NCI-H345 (cell line): ENCODE measurements at places on chromosomes 13 and 19.

DNA sequence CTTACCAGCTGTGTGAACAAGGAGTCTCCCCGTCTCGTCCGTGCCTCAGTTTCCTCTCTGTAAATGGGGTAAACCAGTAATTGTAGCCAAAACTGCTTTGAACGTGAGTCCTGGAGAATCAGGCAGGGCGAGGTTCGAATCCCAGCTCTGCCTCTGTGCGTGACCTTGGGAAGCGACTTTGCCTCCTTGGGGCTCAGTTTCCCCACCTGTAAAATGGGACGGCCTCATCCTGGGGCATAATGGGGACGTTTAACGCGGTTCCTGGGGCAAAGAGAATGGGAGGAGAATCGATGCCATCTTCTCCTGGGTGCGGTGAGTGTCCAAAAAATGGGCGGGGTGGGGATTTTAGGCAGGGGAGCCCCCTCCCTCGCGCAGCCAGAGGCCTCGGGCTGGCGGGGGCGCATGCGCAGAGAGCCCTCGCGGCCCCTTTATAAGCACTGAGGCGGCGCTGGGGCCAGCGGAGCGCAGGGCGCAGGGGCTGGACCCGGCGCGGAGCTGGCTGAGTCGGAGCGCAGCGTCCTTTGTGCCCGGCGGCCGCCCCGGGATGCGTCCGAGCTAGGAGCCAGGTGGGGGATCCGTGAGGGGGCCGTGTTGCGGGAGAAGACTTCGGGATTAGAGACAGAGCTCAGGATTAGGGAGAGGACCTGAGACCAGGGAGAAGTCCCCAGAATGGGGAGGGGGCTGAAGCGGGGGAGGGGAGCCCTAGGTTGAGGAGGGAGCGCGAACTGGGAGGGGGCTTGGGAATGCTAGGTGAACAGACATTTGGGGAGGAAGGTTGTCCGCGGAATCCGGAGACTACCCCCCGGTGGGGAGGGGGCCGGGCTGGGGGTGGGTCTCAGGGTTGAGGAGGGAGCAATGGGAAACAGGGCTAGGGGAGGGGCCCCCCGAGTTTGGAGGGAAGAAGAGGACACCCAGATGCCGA, at the start of gene NCAN:
TSS of gene NCAN (plus strand) at position 460 of the 922 bp plus-strand sequence. CDS start 4,996 bp downstream, outside the sequence.
- DNase-seq = no peak

- DNase-seq = no peak
Observed at GRCh38 chr13:96898646-96899254, 95.5 kb downstream of the OXGR1 start.

DNA sequence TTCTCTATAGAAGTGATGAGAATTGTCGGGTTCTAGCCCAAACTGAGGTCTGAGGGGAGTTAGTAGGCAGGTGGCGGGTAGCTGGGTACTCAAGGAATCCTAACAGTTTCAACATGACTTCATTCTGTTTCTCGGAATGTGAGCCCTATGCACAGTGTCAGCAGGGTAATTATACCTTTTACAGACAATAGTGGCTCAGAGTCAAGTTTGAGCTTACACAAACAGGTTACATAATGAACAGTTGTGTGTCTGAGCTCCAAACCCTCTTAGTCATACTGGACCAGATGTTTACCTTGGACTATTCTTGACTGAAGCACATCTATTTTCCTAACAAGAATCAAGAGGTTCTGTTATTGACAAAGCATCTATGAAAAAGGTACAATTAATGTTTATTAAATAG, 1066.7 kb upstream of the PCDH20 start:
- peak; percentile 30 for DNase-seq

GRCh38 chr13:107811233-107812013, 403.9 kb downstream of the LIG4 start:
- DNase-seq = no peak

DNA sequence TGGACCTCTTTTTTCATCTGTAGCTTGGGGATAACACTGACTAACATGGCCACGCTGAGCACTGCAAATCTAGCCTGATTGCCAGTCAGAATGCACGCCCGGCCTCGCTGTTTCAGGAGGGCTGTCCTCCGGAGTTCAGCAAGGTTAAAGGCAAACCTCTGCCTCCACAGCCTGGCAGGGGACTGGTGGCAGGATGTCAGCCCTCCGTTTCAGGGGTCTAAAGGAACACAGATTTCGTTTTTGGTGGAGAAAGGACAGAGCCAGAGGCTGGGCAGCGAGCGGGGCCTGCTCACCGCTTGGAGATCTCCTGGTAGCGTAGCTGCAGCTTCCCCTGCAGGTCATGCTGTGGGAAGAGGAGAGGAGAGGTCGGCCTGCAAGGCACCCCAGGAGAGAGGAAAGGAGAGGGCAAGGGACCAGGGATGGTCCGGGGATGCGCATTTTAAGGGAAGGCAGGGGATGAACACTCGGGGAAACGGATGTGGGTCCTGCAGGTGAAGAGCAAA, 560 bp downstream of the NDUFA7 start:
- DNase-seq = no peak

- DNase-seq = no peak
Observed at GRCh38 chr19:56341948-56342347, 27.3 kb upstream of the ZSCAN5A start.

DNA sequence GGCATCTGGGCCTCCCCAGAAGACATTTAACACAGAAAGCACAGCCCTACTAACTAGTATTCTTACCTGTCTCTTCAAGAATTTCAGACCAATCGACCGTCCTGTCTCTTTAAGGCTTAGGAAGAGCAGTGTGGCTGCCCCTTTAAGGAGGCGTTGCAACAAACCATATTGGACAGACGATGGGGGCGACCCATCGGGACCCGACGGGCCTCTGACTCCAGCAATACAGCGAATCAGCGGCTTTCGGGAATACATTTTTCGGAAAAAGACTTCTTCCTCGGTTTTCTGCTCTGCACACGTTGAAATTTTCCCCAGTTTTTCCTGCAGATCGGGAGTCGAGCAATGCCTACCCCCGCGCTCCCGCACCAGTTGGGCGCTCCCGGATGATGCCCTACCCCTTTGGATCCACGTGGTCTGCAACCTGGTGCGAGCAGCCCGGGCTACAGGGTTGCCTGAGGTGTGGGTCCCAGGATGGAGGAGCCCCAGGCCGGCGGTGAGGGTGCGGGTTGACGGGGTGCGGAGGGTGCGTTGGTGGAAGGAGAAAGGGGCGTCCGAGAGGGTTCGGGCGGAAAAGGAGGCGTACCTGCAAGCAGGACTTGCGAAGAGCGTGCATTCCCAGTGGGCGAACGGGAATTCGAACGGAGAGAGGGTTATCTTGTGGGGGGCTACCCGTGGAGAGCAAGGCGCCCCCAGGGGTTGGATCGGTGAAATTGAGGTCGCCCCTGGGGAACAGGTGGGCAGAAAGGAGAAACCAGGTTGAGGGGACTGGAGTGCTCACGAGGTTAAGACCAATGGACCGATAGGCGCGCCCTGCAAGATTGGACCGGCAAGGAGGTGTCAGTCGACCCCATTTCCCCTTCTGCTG, at the start of gene POLR1G:
TSS of gene POLR1G (plus strand) at position 419 of the 865 bp plus-strand sequence. CDS start at position 472, 53 bp downstream.
- DNase-seq = peak; percentile 80

GRCh38 chr13:109200556-109200955, 571.1 kb downstream of the MYO16 start:
- DNase-seq = no peak

GRCh38 chr13:53007872-53008271, 20.7 kb upstream of the OLFM4 start:
- DNase-seq = no peak

GRCh38 chr13:111403266-111403665, 82.8 kb downstream of the TEX29 start:
- no peak for DNase-seq

- DNase-seq = no peak
Observed at GRCh38 chr19:15316498-15316897, 15.8 kb downstream of the BRD4 start.

GRCh38 chr13:113047587-113047986, 58.0 kb upstream of the F7 start:
- no peak for DNase-seq

DNA sequence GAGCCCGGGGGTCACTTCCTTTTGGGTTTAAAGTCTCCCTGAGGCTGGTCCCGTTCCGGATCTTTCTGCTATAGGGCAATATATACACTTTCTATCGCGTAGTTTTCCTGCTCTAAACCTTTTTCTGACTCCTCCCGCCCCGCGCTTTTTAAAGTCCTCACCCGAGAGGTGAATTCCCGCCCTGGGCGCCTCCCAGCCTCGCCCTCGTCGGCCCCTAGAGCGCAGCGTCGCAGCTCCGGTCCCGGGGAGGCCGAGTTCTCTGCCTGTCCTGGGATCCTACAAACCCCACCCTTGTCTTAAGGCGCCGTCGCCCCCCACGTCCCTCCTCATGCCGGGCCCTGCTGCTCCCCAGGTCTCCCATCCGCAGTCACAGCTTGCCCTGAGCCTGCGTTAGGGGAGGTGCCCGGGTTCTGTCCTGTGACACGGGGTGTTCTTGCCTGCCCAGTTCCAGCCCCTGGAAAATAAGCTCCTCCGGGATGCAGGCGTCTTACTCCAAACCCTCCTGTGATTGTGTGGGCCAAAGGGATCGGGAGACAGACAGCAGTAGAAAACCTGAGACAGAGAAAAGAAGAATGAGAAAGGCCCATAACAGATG, 491 bp downstream of the ZNF525 start:
- peak; percentile 44 for DNase-seq

DNA sequence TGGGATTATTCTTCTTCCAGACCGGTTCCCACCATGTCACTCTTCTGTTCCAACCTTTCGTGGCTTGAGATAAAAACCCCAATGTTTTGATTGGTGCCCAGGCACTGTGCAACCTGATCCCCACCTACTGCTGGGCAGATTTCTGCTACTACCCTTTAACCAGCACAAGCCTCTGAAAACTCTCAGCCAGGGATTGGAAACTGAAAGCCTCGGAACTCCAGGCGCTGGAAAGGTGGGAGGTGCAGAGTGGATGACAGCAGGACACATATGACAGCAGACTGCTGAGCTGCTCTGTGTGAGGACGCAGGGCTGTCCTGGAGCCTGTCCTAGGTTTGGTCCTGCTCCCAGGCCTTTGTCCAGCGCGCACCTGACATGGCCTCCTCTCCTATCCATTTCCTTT, 68.5 kb upstream of the GTF3A start:
- no peak for DNase-seq

DNA sequence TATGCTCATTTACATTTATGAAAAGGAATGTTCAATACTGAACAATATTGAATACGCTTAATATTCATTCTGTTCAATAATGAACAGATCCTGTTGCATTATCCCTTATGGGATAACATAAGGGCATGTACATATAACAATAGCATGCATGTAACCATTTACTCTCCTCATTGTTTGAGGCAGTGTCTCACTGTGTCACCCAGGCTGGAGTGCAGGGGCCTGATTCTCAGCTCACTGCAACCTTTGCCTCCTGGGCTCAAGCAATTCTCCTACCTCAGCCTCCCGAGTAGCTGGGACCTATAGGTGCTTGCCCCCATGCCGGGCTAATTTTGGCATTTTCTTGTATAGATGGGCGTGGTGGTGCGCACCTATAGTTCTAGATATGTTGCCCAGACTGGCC, 4.8 kb upstream of the DGKH start:
- no peak for DNase-seq

DNA sequence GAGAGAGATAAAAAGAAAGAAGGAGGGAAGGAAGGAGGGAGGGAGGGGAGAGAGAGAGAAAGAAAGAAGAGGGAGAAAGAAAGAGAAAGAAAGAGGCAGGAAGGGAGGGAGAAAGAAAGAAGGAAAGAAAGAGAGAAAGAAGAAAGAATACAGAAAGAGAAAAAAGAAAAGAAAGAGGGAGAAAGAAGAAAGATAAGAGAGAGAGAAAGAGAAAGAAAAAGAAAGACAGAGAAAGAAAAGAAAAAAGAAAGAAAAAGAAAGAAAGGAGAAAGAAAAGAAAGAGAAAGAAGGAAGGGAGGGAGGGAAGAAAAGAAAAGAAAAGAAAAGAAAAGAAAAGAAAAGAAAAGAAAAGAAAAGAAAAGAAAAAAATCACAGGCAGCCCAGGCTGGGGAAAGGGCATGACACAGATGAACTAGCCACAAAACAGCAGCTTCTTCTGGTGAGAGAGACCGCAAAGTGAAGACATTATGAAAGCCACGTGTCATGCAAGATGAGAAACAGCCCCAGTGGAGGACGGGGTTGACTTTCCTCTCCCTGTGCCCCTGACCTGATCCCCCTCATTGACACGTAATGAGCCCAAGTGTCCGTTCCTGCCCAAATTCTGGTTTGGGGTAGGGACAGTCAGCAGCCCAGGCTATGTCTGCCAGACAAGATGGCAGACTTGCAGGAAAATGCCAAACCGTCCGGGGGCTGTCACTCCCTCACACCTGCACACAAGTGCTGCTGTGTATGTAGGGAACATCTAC, 102.1 kb downstream of the INSR start:
- DNase-seq = no peak

DNA sequence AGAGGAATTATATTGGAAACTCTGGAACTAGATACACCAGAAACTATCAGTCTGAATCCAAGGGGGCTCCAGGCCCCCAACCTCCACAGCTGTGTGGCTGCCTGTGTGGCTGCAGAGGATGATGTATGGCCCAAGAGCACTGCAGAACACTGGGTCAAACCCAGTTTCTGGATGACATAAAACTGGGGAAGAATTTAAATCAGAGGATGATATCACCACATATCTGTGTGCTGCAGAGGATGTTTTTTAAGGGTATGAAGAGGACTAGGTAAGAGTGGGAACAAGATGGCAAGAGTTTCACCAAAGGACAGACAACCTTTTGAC, 226.4 kb downstream of the SUCLA2 start:
- DNase-seq = no peak

- no peak for DNase-seq
Observed at GRCh38 chr13:44312834-44313551, 60.6 kb upstream of the SERP2 start.

- no peak for DNase-seq
Observed at GRCh38 chr13:92224052-92224821, 825.8 kb downstream of the GPC5 start.

- DNase-seq = peak; percentile 13
Observed at GRCh38 chr13:48066310-48066989, 28.5 kb downstream of the MED4 start.

GRCh38 chr13:41660411-41660810, 203.1 kb downstream of the RGCC start:
- DNase-seq = no peak

DNA sequence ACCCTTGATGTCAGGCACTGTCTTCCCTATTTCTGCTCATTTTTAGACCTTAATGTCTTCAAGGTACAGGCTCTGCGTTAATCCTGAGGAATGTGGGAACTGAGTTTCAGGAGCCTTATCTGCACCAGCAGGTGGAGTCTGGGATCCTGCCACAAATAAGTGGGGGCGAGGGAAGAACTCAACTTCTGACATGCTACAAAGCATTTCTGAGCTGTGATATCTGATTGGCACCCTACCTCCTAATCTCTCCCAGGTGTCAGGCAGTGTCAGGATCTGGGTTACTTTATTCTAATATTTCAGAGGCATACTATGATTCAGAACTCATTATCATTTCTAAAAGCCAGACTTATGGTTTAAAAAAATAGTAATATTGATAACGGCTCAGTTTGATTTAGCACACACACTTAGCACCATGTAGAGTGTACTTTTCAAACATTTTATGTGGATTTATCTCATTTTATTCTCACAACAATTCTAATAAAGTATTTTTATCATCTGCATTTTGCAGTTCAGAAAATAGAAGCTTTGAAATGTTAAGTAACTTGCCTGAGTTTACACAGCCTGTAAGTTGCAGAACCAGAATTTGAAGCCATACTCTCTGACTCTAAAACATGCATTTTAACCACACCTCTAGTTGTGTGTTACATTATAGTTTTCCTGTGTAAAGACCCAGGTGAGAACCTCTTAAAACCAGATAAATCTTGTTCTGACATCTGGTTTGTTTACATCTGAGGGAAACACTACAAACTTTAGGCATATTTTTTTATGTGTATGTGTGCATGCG, 358.6 kb downstream of the TDRD3 start:
- no peak for DNase-seq

GRCh38 chr19:572743-573518, 535 bp downstream of the BSG start:
- DNase-seq = peak; percentile 35

- peak; percentile 82 for DNase-seq
Observed at GRCh38 chr19:6065685-6066374, 44.5 kb downstream of the RFX2 start.
